Stimulated activated CD8-positive, alpha-beta memory T cell treated with anti-CD3 and anti-CD28 coated beads, Interleukin-7, amount 100 ng/mL, for 1 hour (primary cell): ENCODE measurements at places on chromosomes 12 and 14.

DNA sequence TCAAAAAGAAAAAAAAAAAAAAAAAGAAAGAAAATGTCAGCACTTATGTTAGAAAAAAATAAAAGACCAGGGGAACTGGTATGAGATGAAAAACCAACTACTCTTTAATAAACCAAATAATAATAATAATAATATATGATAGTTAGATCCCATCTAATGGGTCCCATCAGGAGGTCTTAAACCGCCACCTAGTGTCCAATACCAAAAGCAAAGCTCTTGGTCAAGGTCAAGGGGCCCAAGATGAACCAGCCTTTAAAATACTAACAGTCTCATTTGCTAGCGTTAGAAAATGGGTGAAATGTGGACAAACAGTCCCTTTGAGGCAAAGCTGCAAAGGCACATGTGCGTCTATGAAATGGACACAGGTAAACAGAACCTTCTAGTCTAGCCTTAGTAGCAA lies 12.3 kb downstream of the BRAP start:
- DNase-seq: no peak

DNA sequence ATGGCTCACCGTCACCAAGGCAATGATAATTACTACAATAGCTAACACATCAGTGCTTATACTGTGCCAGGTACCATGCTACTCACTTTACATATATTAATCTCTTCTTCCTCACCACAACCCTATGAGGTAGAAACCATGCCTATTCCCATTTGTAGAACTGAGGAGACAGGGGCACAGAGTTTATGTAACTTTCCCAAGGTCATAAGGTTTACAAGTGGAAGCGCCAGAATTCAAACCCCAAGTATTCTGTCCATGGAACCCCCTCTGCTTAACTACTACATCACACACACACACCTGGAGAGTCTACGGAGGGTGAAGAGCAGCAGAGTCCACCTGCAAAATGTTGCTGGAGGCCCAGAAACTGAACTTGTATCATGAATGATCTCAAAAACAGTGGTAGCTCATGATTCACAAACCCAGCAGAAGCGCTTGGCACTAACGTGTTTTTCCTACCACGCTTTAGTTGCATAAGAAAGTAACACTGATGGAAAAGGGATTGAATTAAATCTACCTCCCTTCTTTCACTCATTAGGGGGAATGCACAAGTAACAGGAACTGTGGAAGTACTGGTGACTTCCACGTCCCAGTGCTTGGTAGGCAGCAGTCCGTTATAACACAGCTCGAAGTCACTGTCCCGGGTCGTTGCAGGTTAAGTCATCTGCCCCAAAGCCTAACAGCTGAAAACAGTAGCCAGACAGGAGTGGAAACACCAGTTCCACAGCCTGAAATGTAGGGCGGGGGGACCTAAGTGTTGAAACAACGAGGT lies 2.0 kb downstream of the ITPR2 start:
- DNase-seq: no peak

DNA sequence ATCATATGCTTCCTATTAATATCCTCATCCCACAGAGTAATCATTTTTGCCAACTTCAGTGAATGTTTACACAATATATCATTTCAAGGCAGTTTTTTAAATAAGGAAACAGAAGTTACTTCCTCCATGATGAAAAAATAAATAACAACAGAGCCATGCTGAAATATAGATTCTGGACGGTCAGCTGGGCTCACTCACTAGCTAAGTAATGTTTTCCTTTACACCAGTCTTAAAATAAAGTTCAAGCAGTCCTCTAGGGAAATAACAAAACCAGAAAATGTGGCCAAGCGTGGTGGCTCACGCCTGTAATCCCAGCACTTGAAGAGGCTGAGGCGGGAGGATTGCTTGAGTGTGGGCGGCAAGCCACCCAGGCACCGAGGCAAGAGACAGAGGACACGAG lies 28.7 kb downstream of the AICDA start:
- DNase-seq: no peak

DNA sequence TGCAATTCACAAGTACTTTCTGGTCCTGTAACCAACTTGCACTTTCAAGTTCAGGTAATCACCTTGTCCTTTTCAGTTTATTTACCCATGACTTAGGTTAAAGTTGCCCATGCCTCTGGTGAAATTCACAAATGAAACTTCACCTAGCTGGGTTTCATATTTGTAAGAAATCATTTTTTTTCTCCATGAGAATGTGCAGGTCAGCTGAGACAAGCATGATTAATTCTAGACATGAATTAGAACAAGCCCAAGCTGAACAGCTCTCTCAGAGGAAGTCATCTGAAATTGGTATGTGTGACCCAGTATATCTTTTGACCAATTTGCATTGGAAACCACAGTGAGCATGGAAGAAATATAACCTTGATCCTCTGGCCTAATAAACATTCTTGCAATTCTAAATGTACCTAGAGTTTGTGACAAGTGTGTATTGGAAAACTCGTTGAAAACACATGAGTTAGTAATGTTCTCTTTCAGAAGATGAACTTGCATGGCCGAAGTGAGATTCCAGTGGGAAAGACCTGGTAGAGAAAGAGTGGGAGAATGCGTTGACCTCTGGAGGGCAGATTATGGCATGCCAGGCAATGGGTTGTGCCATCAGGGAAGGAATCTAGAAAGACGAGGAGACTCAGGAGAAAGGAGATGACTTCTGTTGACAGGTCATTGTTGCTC lies 486.5 kb downstream of the ZFP36L1 start:
- DNase-seq: no peak

DNA sequence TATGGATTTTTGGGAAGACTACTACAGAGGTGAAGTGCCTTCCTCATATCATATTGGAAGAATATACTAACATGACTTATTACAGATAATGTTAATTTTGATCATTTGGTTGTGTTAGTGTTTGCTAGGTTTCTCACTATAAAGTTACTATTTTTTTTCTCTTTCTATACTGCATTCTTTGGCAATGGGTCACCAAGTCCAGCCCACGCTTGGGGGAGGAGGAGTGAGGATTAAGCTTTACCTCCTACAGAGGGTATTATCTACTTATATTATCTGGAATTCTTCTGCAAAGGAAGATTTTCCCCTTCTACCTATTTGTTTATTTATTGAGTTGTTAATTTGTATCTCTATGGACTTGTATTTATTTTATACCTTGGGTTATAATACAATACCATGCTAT lies 31.5 kb downstream of the SCN8A start:
- no peak for DNase-seq

GRCh38 chr14:70156592-70156991 lies 32.2 kb downstream of the SLC8A3 start:
- no peak for DNase-seq

GRCh38 chr12:89345376-89345775 lies 6.9 kb downstream of the DUSP6 start:
- no peak for DNase-seq

DNA sequence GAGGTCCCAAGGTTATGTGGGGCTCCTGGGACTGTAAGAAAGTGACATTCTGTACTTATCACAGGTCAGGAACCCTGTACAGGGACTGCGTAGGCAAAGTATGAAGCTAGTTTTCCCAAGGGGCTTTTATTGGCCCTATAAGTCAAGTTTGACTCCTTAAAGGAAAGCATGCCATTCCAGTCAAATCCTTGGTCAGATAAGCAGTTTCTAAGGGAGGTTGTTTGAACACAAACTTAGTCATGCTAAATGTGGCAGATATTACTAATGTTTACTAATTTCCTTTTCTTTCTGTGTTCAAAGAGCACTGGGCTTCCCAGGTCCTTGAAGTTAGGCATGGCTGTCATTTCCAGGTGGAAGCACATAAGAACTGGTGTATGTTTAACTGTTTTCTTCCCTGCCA lies 472.4 kb downstream of the ATP23 start:
- DNase-seq: no peak

- no peak for DNase-seq
These were observed 227.7 kb upstream of the CRY1 start for GRCh38 chr12:107320929-107321631.

GRCh38 chr12:54608156-54608555 lies 19.7 kb upstream of the PPP1R1A start:
- no peak for DNase-seq

GRCh38 chr14:79730953-79731352 lies 480.4 kb downstream of the DIO2 start:
- no peak for DNase-seq

GRCh38 chr12:13503094-13503835 lies 306.7 kb downstream of the EMP1 start:
- no peak for DNase-seq

DNA sequence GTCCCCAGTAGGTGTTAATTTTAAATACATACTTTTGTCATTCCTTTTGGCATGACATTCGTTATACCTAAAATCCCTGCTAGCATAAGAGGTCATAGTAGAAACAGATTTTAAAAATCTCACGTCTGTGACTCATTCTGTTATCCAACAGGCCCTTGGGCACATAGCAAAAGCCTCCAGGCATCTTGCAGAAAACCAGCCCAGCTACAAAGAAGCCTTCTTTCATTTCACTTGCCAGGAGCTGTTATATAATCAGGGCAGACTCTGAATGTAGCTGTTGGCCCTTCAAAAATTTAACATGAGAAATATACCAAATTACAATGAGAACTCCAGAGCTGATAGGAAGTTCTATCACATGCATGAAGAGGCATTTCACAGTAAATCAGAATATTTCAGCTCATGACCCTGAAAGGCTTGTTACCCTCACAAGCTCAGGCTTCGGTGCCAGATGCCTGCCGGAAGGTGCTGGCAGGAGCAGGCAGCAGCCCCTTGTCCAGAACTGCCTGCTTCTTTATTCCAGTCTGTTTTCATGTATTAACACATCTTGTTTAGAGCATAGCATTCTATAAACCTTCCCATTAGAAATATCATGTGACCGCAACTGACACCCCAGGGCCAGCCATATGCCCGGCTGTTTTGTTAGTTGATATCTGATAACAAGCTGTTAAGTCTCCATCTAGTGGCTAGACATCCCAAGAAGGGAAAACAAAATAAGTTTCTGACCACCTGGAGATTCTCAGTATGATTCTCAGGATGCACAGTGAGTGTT lies 17.8 kb downstream of the E2F7 start:
- DNase-seq: no peak

- DNase-seq: no peak
These were observed 1.1 kb downstream of the EML1 start for GRCh38 chr14:99794151-99794780.

DNA sequence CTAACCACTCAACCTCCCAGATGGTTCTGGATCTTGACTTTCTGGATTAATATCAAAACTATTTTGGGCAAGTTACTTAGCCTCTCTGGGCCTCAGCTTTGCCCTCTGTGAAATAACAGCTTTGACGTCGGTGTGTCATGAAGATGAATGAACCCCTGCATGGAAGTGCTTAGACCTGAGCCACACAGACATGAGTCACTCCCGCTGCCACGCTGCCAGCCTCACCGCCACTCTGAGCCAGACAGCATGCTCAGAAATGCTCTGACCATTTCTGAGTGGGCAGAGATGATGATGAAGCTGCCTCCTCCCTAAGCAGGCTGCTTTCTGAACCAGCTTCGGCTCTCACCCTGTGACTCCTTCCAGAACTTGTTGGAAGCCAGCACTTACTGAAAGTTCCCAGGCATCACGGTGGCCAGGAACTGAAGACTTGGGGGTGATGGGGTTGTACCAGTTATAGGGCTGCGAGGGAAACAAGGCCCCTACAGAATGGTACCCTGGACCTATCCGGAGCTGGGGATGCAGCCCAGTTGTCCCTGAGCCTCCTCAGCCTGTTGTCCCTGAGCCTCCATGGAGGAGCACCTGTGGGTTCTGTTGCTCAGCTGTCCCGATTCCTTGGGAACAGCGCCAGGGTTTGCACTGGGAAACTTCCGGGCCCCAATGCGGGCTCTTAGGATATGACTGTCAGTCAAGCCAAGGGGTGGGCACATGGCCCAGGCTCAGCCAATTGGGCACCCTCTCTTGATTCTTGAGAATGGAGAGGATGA lies 2.0 kb upstream of the CCDC197 start:
- no peak for DNase-seq

DNA sequence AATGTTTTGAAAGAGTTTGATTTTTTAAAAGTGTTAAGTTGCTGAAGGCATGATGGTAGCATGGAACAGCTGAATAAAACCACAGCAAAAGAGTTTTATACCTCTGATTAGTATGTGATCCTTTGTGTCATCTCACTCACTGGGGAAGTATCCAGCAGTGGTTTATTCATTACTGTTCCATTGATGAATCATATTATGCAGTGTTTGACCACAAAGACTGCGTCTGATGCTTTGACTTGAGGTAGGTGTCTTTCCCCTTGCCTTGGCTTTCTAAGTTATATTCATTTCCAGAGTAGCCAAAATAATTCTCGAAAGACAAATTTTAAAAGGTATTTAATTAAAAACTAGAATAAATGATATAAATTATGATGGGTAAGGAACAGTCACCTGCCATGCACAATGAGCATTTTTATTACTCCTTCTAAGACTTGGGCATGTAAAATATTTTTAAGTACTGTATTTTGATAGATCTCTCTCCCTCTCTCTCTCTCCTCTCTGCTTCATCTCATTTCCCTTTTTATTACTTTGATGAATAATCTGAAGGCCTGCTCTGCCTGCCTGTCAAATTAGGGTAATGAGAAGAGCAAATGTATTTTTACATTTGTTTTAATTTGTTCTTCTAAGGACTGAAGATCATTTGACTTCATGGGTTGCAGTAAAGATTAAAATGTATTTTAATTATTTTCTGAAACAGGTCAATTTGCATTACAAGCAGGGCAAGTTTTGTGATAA lies 164.9 kb downstream of the NAV3 start:
- DNase-seq: no peak

DNA sequence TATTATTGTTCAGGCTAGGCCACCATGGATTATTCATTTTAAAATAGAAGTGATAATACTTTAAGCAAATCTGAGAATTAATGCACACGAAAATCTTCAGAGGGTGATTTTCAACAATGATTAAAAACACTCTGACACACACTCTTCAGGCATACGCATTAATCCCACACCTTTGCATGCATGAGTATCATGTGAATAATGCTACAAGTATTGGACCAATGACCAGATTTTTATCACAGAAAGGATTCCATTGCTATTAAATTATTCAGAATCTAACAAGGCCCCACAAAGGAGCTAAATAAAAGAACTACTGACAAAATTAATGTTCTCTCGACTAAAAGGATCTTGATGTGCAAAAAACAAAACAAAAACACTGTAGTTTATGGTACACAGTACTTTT lies 11.1 kb downstream of the EPS8 start:
- no peak for DNase-seq
